G401 (cell line): ENCODE measurements at places on chromosomes 3 and 15. TPM values are rescaled to one million over a fixed set of nuclear protein-coding genes. Genes with fewer than 3 reads are reported as not detected.

- DNase-seq: no peak
Measured at GRCh38 chr3:104578558-104578957, 788.2 kb upstream of the ALCAM start.

GRCh38 chr3:57958642-57959422, 49.4 kb upstream of the FLNB start:
- DNase-seq: no peak

The MESP2 gene
- total RNA-seq: not detected in 2 replicates

GRCh38 chr3:169575381-169575780, 88.1 kb downstream of the MECOM start:
- DNase-seq: no peak

DNA sequence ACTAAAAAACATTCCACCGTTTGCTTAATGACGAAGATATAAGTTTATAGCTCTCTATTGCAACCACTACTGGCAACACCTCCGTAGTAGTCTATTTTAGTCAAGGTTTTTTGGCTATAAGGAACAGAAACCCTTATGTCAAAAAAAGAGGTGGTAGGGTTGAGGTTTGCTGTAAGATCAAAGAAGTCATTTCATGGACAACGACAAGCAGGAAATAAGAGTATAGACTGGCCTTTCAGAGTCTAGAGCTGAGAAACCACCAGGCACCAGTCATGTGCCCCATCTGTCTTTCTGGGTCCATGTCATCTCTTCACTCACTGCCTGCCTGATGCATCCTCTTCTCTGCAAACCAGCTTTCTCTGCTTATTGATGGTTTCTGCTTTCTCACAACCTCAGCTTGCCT, 42.7 kb downstream of the THBS1 start:
- no peak for DNase-seq

The PRRT3 gene
- total RNA-seq: 8.6 and 11.5 TPM in 2 replicates

The CDHR4 gene
- not detected in 2 replicates for total RNA-seq

- no peak for DNase-seq
Measured at GRCh38 chr3:44883999-44884431, 9.6 kb downstream of the TGM4 start.

The TMEM266 gene
- 0.06 and 1.5 TPM in 2 replicates for total RNA-seq

GRCh38 chr3:141336672-141337522, 31.4 kb upstream of the ZBTB38 start:
- DNase-seq: no peak

The TTLL13 gene
- total RNA-seq: not detected in 2 replicates

GRCh38 chr3:146543461-146544001, 876 bp downstream of the PLSCR1 start:
- DNase-seq: peak; percentile 58

GRCh38 chr3:182118066-182118465, 406.3 kb downstream of the SOX2 start:
- no peak for DNase-seq

DNA sequence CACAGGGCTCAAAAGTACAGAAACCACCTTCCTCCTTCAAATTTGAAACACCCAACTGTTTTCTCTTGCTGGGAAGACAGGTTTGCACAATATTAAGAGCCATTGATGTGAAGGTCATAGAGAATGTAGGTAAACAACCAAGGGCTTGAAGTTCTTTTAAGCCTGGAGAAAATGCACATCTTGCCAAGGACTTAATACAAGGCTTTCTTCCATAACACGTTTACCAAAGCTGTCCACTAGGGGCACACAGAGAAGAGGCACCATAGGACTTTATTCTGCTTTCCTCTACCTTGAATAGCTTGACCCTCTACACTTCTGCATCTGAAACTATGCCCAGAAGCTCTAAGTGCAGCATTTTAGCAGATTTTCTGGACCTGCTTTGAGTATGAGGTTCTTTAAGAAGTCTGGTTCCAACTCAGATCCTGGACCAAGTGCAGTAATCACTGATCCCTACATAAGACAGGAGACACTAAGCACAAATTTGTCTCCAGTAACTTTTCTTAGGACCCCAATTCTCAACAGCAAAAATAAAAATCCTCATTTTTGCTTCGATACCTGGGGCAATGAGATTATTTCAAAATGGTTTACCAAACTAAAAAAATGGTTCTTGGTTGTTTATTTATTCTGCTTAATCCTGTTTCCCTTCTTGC, 138.0 kb downstream of the FBN1 start:
- peak; percentile 26 for DNase-seq

GRCh38 chr3:99900248-99900647, 82.6 kb downstream of the CMSS1 start:
- DNase-seq: no peak

The GOLGA8H gene
- not detected in 2 replicates for total RNA-seq

The NR2E3 gene
- not detected in 2 replicates for total RNA-seq

The CYP1A2 gene
- not detected in 2 replicates for total RNA-seq

The ITIH1 gene
- total RNA-seq: not detected in 2 replicates

The KLHL6 gene
- not detected in 2 replicates for total RNA-seq

The UQCC5 gene
- 4.2 and 48.9 TPM in 2 replicates for total RNA-seq

The C3orf20 gene
- not detected in 2 replicates for total RNA-seq

GRCh38 chr3:160611141-160611540, 45.8 kb upstream of the KPNA4 start:
- DNase-seq: no peak

- DNase-seq: no peak
Measured at GRCh38 chr15:89802986-89803824, 11.4 kb downstream of the ANPEP start.

GRCh38 chr3:129005526-129006303, 4.6 kb downstream of the EFCC1 start:
- DNase-seq: no peak

GRCh38 chr3:62954580-62954979, 79.4 kb upstream of the CADPS start:
- no peak for DNase-seq

- DNase-seq: no peak
Measured at GRCh38 chr15:26129852-26130251, 266.7 kb upstream of the ATP10A start.

GRCh38 chr15:26197060-26197459, 333.9 kb upstream of the ATP10A start:
- DNase-seq: no peak

DNA sequence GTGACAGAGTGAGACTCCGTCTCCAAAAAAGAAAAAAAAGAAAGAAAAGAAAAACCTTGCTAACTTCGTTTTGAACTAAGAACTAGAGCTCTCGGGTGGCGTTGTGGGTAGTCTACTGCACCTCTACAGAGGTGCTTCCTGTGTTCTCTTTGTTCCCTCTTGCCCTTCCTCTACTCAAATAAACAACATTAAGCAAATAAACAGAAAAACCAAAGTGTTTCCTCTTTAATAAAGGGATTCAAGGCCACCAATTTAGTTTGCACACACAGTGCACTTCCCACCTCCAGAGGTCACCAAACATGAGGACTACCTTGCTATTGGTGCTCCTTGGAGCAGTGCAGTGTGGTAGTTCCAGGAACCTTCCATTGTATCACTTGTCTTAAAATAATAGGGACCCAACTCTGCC, 354.2 kb upstream of the TBL1XR1 start:
- no peak for DNase-seq

The RTP4 gene
- total RNA-seq: not detected in 2 replicates

DNA sequence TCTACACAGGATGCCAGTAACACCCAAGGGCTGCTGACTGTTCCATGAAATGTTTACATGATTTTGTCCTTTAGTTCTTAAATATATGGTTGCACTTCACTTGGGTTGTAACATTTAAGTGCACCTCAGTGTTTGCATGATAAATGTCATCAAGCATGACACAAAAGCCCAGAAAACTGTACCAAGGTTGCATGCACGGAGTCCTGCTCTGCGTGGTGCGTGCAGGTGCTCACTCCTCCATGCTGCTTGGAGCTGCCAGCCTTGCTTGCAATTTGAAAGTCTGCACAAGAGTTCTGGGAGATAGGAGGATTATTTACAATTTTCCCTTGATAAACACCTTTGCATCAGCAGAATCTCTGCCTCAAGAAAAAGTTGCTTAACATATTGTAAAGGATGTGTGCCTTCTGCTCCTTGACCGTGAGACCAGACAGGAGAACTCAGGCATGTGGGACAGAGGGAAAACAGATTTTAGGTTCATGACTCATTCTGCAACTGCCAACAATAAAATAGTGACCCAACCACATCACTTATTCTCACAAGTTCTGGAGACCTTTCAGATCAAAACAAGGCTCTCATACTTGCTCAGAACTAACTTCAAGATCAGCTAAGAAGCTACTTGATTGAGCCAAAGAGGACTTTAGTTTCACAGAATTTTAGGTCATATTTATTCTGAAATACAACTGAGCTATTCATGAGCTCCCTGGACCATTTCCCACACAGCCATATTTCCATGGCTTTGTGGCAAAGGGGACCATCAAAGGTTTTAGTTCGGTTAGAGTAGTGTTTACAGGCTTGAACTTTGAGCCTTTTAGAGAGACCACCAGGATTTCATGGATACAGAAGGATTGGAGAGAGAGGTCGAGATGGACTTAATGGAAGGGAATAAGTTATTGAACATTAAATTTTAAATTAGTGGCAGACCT, 128.4 kb upstream of the ZBED2 start:
- no peak for DNase-seq

- DNase-seq: peak; percentile 34
Measured at GRCh38 chr3:4493941-4494894, 1.1 kb downstream of the ITPR1 start.

DNA sequence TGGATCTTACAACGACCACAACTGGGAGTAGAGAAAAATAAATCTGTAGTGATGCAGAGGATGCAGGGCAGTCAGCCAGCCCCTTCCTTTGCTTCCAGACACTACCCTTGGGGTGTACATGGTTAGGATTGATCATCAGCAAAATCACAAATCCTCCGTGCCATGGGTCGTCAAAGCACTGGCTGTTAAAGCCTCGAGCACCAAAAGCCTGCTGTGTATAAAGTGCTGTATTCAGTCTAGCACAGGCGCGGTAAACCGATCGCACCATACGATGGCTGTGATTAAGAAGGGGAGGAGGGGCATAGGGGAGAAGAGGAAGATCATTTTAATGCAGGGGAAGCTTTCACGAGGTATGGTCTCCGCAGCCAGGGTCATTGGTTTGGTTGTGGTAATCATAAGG, 305.2 kb downstream of the LRTM1 start:
- no peak for DNase-seq

GRCh38 chr15:58269455-58270414, 131.6 kb downstream of the AQP9 start:
- peak; percentile 83 for DNase-seq

DNA sequence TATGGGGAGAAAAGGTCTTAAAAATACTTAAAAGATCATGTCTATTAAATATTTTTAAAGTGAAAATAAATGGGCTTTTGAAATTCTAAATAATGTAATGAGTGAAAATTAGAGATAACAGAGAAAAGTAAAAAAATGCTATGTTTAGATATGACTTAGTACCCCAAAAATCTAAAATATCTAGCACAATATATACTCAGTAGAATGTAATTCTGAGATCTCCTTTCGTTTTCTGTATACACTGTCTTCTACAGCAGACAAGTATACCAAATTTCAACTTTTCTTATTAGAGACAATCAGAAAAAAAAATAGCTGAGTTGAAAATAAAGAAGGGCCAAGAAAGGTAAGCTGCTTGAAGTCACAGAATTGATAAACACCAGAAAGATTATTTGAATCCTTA, 140.8 kb downstream of the ADAM10 start:
- DNase-seq: no peak

DNA sequence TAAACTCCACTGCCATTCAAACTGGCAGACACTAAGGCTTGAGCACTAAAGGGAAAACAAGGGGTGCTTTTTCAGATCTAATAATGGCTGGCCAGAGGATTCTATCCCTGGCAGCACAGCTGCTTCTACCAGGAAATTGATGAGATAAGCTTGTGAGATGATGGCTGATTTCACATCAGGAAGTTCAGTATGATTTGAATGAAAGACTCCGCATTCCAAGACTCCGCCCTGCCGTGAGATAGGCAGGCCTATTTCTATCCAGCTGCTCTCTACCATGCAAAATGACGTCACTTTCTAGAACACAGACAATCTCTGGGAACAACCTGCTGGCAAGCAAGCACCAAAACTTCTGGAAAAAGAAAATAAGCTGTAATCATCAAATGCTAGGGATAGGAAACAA, 171.8 kb downstream of the WDR76 start:
- no peak for DNase-seq

DNA sequence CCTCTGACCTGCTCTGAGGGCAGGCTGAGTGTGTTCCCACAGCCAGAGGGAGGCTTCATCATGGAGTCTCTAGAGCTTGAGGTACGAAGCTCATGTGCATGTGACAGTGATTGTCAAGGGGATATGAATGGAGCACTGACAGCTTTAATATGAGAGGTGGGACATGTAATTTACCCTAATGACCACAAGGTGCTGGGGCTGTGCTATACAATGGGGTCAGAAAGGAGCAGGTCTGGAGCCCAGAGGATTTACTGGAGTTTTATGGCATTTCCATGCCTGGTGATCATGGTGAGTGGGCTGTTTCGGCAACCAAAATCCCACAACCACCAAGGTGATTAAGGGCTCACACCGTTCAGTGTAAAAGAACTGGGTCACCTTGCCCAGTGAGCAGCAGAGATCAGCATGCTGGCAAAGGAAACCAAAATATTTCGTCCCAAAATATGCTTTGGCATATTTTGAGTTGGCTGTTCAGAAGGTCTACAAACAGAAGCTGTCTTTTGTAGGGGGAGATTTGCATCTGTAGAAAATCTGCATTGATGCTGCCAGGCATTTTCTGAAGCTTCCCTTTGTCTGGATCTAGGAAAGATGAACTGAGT, 40.1 kb upstream of the RASGRF1 start:
- peak; percentile 87 for DNase-seq

- DNase-seq: no peak
Measured at GRCh38 chr15:56236197-56236596, 7.5 kb downstream of the RFX7 start.

The TGM5 gene
- total RNA-seq: not detected in 2 replicates

The DUOXA2 gene
- not detected in 2 replicates for total RNA-seq

GRCh38 chr3:106457281-106458180, 588.7 kb upstream of the CBLB start:
- peak; percentile 93 for DNase-seq

- DNase-seq: peak; percentile 29
Measured at GRCh38 chr3:147458995-147459704, 50.0 kb downstream of the ZIC1 start.

DNA sequence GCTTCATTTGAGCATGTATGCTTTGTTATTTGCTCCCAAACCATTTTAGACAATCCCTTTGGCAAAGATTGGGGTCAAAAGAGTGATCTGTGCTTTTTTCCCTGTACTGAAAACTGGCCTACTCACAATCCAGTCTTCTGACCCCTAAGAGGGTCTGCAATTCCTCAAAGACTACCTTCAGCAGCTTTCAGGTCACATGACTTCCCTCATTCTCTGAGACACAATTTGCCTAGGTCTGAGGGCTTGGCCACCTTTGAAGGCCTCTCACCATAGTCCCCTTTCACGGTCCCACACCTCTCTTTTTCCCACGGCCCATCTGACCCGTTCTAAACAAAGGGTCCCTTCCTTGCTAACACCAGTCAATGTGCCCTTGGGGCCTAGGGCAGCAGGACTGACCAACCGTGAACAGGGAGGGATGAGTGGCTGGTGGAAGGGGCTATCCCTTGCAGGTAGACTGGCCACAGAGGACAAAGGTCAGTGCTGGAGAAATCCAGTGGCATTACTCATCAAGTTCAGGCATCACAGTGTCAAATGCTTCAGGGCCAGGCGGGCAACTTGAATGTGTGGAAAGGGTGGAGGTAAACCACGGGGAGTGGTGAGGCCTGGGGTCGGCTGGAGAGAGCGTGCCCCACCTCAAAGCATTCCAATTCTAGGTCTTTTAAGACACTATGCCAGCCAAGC, 10.8 kb downstream of the RASL12 start:
- DNase-seq: no peak

GRCh38 chr15:85667491-85668424, 127.0 kb downstream of the KLHL25 start:
- no peak for DNase-seq

- DNase-seq: no peak
Measured at GRCh38 chr3:167057581-167057980, 322.5 kb downstream of the ZBBX start.

The RLBP1 gene
- 0.95 and 6.6 TPM in 2 replicates for total RNA-seq
